Effector memory CD4-positive, alpha-beta T cell (primary cell): ENCODE measurements at places on chromosomes 4 and X.

DNA sequence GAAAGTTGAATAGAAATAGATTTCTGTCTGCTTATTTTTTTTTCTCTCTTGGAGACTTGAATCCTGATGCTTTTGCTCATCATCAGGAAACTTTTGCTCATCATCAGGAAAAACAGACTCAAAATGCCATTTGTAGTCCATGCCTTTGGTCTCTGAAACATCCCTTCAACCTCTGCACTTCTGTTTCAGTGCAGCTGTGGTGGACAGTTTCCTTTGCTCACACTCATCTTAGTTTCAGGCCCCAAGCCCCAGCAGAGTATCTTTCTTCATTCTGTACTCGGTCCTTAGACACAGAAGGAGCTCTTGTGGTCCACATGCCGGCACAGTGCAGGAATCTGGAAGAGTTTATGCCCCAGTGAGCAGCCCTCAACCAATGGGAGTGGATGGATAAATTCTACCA lies 337.9 kb downstream of the PPP3CA start:
- no peak for DNase-seq

DNA sequence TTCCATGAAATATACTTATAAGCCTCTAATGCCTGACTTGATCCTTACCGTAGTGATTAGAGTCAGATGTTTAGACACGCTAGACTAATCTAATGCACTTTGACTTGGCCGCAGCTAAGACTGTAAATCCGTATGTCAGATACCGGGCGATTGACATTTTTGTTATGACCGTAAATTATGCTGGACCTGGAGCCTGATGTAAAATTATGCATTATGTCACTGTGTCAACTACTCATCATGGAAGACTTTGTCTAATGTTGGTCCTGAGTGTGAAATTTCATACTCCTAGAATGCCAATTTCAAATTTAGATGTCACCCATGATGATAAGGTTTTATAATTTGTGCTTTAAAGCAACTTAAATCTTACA lies 123.6 kb upstream of the LIMCH1 start:
- DNase-seq: no peak

DNA sequence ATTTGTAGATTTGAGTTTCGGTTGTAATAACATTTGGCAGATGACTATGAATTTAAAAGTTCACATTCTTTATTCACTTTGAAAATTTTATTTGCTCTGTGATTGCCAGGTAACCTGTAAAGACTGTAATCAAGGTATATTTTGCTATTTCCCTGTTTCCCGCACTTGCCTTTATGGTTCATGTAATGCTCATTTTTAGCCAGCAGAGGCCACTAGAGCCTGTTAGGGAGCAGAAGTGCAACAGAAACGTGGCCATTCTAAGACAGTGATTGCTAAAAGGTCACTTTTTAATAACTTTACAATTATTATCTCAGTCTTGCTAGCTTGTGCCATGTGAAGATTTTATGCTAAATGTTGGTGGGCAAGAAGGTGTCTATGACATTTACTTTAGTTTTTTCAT lies 12.4 kb downstream of the YIPF6 start:
- no peak for DNase-seq

DNA sequence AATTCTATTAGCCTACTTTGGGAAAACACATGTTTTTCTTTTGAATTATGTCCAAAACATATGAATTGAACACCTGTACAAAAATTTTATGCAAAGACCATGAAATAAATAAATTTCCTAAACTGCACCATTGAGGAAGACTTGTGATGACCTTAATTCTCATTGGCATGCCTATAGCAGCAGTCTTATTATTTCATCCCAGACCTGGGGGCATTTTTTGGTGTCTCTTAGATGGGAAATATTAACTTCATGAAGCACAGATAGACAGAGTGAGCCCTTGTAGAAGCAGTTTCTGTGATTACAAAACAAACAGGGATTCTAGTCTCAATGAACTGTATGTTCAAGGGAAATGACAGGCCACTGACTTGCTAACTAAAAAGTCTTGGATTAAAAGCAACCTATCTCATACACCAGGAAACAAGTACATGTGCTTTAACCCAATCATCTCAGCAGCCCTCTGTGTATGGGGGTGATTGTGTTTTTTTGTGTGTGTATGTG lies 32.0 kb upstream of the HPGD start:
- no peak for DNase-seq

DNA sequence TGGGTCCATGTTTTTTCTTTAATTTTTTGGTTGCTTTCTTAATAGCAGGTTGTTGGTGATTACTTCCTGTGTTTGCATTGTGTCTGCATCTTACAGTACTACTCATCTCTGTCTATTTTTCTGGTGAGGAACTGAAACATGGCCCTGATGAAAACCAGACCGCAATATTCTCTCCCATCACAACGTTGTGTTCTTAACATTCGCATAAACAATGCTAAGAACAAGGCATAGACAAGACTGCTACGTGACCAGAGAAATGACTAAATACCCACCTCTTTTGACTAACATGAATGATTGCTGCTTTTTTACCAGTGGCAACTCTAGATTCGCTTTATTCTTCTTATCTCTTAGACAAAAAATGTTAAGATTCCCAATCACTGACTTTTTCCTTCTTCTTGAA lies 179.1 kb downstream of the GC start:
- DNase-seq: no peak

DNA sequence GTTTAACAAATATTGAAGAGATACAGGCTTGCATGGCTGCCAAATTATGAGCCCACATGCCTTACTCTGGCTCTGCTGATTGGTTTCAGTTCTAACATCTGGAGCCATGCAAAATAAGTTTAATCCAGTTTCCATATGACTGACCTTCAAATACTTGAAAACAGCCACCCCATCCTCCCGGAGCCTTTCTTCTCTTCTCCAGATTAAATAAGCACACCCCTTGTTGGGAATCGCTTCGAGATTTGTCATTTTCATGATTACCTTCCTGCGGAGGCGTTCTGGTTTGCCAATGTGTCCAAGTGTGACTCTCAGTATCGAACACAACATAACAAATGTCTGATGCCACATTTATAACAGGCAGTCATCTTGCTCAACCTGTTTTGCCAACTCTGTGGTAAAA lies 101.6 kb upstream of the JADE1 start:
- no peak for DNase-seq

- no peak for DNase-seq
These were observed 127.3 kb upstream of the CPEB2 start for GRCh38 chr4:14874990-14875389.

GRCh38 chr4:173924561-173924960 lies 358.9 kb downstream of the FBXO8 start:
- no peak for DNase-seq

DNA sequence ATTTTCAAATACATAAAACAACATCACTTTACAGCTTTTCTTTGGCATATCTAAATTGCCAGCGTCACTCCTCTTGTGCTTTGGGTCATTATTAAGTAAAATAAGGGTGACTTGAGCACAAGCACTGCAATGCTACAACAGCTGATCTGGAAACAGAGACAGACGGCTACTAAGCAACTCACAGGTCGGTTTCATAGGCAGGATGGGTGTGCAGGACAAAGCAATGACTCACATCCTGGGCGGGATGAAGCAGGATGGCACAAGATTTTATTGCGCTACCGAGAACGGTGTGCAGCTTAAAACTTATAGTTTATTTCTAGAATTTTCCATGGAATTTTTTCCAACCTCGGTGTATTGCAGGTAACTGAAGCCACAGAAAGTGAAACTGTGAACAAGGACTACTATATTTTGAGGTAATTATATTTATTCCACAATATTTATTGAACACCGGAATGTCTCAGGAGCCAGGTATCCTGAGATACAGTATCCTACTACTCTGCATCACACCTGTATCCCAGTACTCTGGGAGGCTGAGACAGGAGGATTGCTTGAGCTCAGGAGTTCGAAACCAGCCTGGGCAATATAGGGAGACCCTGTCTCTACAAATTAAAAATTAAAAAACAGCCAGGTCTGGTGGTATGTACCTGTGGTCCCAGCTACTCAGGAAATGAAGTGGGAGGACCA lies 215.5 kb downstream of the APBB2 start:
- DNase-seq: no peak

GRCh38 chr4:3041192-3042142 lies 32.9 kb downstream of the HTT-AS start:
- no peak for DNase-seq

DNA sequence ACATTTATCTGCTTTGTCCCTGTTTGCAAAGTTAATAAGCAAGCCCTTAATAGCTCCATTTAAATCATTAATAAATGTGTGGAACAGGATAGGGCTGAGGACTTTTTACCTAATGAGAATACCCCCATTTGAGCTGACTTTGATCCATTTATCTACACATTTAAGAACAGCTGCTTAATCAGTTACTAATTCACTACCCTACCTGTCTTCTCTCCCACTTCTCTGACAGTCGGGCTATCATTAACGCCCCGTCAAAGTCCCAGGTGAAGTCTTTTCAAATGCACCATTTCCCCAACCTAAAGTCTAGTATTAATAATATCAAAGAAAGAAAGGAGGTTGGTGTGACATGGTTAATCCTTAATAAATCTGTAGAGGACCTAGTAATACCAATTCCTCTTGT lies 57.2 kb upstream of the NAP1L5 start:
- DNase-seq: no peak

- DNase-seq: no peak
These were observed 213.6 kb downstream of the HTR2C start for GRCh38 chrX:114797494-114797893.

DNA sequence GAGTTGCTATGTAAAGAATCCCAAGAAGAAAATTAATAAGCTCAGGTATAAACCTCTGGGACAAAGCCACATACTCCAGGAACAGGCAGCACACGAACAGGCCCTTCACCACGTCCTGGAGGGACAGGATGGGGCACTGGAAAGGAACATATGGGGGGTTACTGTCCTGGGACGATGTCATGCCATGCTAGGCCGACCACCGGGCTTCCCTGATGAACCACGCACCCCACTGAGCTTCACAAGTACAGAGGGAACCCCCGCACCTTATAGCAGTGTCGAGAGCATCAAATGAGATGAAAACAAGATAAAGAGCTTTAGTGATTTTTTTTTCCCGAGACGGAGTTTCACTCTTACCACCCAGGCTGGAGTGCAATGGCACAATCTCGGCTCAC lies 19.1 kb downstream of the NOP14 start:
- DNase-seq: no peak

DNA sequence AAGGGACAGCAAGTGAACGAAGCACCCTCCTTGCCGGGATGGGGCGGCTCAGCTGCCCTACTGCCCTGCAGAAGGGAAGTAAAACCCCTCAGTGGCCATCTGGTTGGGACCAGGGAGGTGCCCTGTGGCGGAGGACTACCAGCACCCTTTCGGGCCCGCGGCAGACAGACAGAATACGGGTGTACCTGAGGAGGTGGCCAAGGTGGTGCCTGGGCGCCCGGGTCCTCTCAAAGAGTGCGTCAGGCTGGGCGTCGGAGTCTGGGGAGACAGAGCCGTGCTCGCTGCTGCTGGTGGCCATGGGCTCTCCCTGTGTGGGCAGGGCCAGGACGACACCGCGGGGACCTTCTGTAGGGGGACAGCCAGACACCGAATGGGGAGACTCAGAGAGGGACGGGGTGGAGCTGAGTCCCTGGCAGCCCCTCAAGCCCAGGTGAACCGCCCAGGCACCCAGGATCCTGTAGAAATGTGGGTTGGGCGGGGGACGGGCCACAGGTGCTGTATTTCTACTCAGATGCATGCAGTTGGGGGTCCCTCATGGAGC lies 29.7 kb downstream of the PDHA1 start:
- DNase-seq: no peak

DNA sequence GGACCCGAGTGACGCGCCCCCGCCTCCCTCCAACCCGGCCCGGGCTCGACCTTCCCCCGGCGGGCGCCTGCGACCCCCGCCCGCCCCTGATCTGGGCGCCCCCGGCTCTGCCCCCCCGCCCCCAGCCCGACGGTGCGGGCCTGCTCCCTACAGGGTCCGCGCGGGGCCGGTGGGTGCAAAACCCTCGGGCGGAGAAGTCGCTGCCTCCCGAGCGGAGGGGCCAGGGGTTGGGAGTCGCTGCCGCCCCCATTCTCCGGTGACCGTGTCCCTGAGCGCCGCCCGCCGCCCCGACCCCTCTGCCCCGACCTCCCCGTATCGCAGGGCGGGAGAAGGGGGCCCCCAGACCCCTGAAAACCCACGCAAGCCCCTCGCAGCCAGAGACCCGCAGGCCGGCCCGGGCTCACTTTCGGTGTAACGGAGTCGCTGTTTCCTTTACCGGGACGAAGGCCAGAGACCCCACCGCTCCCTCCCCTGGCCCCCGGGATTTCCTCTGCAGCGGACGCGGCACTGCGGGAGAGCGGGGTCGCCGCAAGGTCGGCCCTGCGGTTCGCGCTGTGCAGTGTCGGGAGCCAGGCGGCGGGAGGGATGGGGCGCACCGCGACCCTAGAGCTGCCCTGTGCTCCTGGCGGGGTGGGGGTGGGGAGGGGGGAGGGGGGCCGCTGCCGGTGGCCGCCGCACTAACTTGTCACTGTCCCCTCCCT lies 729 bp upstream of the CPLX1 start:
- DNase-seq: no peak

DNA sequence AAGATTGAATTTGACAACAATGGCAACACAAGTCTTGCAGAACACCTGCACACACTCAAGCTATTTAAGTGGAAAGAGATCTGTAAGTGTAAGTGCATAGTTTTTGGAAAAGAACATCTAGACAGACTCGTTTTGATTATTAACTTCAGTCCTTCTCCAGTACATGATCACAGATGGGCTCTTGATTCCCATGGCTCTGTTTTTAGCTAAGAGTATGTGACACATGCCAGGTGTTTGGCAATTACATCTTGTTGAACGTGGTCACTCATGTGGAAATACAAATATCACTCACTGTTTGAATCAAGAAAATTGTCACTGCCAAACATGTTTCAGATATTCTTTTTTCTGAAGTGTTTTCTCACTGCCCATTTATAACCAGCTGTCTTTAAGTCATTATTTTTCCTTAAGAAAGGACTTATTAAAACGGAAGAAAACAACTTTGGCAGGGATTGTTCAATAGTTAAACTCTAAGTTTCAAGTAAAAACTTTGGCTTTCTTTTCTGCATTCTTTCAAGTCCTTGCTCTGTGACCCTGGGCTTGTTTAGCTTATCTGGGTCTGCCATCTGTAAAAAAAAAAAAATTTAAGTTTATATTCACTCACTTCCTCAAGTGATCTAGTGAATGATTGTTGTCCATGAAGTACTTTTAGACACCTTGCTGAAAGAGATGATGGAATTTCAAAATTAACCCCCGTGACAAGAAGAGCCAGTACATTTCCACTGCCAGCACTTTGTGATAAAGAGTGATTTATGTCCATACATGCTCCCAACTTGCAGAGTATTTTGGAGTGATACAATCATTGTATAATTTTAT lies 125.4 kb downstream of the ATXN3L start:
- DNase-seq: no peak

DNA sequence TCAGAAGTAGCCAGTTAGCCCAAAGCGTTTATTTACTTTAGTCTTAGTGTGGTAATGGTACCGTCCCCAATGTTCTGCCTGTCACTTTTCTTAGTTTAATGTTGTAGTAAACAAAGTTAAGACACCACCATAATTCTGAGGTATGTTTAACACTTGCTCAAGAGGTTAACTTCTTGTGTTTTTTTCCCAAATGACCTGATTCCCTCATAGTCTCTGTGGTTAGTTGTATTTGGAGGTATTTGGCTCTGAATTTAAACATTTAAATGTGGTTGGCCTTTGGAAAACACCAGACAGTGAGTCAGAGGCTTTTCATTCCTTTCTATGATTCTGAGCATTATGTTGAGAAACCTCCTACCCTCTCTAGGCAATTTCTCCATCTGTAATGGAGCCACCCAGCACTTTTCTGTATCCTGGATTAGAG lies 47.9 kb downstream of the CXCL1 start:
- DNase-seq: no peak
